Femur (tissue), 1 donor: ENCODE measurements at places on chromosomes 6 and 20.
A peak's percentile ranks its signal among the peaks of the same experiment; 100 is the strongest.

DNA sequence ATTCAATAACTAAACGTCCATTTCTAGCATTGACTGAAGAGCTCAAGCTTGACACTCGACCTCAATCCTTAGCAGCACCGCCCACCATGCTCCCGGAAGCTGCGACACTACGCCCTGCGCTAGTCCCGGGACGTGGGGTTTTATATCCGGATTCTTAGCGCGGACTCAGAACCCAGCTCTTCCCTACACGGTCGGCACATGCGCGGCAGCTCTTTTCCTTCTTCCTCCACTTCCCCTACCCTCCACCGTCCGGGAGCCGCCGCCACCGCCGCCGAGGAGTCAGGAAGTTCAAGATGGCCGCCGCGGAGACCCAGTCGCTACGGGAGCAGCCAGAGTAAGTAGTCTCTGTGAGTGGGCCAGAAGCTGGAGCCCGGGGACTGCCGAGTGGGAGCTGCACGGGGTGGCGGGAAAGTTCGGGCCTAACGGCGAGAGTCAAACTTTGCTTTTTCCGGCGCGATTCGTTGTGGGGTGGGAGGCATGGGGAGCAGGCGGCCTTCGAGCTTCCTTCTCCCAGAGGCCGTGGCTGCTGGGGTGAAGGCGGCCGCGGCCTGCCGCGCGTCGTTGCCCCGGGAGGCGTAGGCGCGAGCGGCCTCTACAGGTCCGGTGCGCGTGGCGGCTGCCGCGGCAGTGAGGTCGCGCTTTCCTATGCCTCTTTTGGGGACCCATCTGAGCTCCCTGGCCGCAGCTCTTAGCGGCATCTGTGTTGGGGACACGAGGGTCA lies 57.6 kb downstream of the FAM217A start:
- peak; percentile 97 for DNase-seq

GRCh38 chr6:107154131-107154800 lies 39.0 kb upstream of the BEND3 start:
- no peak for DNase-seq

DNA sequence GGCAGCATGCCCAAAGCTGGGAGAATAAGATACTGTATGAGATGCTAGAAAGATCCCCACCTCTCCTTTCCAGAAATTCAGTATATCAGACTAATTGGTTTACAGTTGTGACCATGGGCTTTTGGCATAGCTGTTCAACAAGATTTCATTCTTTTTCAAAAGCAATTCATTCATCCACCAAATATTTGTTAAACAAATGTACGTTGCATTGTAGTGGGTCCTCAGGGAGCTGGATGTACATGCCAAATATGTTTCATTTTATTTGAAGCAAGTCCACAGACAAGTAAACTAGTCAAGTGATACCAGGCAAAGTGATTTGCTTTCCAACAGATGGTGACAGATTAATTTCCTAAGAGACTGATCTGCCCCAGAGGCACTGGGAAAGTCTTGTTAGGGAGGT lies 85.8 kb upstream of the ESR1 start:
- DNase-seq: no peak

GRCh38 chr20:4067600-4068261 lies 52.4 kb upstream of the RNF24 start:
- no peak for DNase-seq

GRCh38 chr6:76792394-76792793 lies 670.9 kb downstream of the HTR1B start:
- no peak for DNase-seq
